ENCODE measurements at places on chromosomes 12 and 14.

DNA sequence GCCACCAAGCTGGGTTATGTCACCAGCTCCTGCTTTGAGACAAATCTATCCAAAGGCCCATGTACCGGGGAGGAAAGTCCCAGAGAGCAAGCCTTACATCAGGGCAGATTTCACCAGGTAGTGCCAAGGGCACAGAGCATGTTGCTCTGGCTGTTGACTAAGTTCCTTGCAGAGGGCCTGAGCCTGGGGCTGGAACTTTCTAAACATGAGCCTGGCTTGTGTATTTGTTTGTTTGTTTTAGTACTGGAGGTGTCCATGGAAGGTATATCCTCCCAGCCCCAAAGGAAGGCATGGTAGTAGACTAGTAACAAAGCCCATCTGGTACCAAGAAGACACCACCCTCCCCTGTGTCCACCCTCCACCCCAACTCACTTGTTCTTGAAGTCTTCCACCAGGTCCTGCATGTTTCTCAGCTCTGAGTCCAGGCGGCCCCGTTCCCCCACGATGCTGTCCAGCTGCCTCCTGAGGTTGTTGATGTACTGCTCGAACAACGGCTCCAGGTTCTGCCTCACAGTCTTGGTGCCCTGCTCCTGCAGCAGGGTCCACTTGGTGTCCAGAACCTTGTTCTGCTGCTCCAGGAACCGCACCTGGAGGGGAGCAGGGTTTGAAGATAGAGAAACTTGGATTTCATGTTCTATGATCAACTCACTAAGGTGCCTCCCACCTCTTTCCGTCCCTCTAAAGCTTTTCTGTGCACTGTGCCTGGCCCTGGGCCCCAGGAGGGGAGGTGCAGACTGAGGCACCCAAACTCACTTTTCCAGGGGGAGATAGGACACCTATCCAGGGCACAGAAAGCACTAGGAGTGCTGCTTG, 1.4 kb downstream of the KRT5 start:
- DNase-seq, result no peak

GRCh38 chr12:4266990-4267389, 6.6 kb upstream of the CCND2 start:
- DNase-seq, result no peak

DNA sequence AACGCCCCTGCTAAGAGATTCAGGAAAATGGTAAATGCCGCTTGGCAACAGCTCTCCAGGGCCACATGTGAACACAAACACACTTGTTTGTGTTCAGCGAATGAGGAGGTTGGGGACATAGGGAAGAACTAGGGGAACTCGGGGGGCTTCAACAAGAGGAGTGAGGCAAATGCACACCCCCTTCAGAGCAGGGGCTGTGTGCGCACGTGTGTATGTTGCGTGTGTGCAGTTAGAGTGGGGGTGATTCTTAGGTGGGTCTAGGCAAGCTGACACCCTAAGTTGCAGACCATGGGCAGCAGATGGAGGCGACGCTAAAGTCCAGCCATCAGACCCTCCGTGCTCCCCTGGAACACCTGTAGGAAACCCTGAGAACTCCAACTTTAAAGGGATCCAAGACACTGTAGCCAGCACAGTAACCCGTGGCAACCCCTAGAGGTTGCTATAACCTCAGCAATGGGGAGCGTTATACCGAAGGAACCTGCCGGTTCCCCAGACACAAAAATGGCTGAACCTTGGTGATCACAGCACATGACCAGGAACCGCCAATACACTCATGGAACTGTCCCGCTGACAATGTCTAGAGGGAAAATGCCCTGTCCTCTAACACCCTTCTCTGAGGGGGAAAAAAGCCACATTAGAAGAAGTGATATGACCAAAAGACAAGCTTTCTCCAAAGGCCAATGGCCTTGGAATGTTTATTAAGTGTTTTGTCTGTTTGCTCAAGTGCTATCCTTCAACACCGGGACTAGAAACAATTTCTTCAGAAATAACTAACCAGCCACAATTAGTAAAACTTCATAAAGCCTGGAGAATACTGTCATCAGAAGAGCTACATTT, 86.5 kb upstream of the CEP83 start:
- peak; percentile 36 for DNase-seq

DNA sequence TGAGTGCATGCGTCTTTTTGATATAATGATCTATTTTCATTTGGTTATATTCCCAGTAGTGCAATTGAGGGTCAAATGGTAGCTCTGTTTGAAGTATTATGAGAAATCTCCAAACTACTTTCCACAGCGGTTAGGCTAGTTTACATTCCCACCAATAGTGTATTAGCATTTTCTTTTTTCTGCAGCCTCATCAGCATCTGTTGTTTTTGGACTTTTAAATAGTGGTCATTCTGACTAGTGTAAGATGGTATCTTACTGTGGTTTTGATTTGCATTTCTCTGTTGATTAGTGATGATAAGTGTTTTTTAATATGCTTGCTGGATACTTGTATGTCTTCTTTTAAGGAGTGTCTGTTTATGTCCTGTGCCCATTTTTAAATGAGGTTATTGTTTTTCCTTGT, 3.7 kb upstream of the KLRC1 start:
- no peak for DNase-seq
